Activated CD8-positive, alpha-beta memory T cell treated with anti-CD3 and anti-CD28 coated beads, Interleukin-2, amount 10 ng/mL, durations not matched to agents 7 days and 5 days (primary cell): ENCODE measurements at places on chromosomes 6 and 20. TPM values are rescaled to one million over a fixed set of nuclear protein-coding genes. Genes with fewer than 3 reads are reported as not detected.

Gene MAFB
- 0.40 TPM for total RNA-seq

Gene GSTA1
- total RNA-seq = not detected

Gene ITCH
- total RNA-seq = 57.9 TPM

Gene TRDN
- not detected for total RNA-seq

Gene ISM1
- total RNA-seq = 0.12 TPM

DNA sequence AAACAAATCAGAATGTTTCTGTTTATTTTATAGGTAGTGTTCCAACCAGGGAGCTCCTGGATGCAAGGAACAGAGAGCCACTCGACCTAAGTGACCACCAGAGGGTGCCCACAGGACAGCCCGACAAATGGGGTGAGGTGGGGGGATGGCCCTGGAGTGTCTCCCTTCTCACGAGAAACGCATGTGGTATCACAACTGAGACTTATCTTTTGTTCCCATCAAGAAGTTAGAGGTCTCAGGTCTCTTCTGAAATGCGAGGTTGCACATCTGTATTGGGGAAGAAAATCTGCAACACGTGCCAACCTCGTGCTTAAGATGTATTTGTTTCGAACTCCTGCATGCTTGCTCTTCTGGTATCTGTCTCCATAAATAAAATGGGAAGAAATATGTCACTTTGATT is 104.0 kb downstream of the ISM1 start:
- DNase-seq = no peak

GRCh38 chr20:55778796-55779195 is 226.5 kb downstream of the CBLN4 start:
- no peak for DNase-seq

DNA sequence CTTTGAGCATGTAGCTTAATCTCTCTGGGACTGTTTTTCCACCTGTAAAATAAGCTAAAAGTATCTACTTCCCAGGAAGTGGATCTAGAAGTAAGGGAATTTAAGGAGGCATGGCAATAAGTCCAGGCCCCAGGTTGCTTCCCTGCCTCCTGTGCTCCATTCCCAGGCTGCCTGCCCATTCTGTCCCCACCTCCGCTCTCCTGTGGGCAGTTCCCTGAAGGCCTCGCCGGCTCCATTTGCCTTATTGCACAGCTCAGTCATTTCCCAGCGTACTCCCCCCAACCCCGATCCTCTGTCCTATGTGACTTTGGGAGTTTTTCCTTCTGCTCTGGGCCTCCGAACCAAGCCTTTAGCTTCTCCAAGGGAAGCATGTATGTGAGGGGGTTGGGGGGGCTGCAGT is 4.6 kb downstream of the SLC29A1 start:
- no peak for DNase-seq

DNA sequence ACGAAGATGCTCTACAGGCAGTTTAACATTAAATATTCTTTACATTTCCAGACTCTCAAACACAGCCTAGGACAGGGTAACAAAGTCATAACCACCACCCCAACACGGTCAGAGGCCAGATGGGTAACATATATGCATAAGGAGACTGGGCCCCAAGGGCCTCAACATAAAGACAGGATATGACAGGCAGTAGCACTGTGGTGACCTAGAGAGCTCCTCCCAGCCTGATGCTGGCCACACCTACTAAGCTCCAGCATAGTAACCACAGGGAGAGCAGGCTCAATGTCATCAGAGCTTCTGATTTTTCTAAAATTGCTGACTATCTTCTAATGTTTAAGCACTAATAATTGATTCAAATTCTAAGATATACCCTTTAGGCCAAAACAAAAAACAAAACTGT is 21.7 kb downstream of the SMLR1 start:
- peak; percentile 80 for DNase-seq

- no peak for DNase-seq
These were observed 902 bp downstream of the SLC29A1 start for GRCh38 chr6:44224029-44224964.

DNA sequence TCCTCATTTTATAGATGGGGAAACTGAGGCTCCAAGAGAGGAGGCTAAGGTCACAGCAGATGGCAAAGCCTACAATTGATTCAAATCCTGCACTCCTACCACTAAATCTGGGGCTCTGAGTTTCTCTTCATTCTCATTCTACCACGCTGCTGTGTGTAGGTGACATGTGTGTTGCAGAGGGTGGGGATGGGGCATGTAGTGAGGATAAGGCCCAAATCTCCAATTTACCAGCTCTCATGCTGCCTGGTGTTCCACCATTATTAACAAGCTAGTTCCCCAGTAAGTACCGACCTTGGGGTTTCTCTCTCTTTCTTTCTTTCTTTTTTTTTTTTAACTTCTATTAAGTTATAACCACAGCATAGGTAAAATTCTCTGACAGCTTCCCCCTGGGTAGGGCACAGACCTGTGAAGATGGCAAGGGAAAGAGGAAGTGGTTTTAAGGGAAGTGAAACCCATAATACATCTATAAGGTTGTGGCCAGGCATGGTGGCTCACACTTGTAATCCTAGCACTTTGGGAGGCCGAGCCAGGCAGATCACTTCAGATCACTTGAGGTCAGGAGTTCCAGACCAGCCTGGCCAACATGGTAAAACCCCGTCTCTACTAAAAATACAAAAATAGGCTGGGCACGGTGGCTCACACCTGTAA is 13.0 kb upstream of the MATN4 start:
- DNase-seq = no peak

DNA sequence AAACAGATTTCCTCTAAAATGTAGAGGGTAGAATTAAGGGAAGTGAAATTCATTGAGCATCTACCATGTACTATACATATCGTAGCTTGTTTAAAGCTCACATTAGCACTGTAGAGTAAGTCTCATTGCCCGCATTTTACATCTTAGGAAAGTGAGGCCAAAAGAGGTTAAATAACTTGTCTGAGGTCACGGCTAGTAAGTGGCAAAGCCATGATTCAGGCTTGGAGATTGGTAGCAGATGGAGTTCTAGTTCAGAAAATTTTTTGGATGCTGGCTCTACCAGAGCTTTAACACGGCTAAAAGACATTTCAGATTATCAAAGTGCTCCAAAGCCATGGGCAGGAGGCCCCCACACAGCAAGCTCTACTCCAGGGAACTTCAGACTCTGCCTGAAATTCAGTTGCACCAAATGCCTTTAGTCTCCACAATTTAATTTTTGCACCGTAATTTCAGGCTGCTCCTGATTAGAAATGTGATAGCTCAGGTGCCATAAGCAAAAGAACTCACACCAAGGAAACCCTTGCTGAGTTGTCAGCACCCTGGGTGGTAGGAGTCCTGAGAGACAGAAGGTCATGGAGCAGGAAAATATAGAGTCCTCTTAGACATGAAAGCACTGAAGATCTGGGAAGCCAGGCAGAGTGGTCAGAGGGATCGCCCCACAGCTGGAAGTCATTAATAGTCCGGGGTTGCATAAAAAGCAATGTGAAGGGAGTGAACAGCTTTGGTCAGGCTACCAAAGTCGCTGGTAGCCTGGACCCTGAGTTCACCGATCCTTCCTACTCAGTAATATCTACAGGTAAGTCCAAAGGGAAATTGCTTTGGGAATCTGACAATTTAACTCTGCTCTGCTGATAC is 55.2 kb upstream of the ASIP start:
- no peak for DNase-seq
